ENCODE measurements at places on chromosomes 7 and 10.

DNA sequence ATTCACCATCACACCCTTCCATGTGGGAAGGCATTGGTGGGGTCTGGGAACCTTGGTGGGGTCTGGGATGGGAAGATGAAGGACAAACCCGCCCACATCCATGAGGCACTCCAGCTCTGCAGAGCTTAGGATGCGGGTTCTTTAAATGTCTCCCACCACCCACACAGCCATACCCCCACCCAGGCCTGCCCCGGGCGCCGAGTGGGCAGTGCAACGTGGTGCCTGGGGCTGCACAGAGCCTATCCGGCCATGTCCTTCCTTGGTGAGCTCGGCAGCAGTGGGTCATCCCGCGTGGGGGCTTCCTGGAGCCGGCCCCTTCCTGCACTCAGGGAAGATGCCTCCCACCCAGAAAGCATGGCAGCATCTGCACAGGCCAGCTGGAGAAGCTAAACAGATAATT is 163.5 kb upstream of the TCERG1L start:
- DNase-seq: no peak

DNA sequence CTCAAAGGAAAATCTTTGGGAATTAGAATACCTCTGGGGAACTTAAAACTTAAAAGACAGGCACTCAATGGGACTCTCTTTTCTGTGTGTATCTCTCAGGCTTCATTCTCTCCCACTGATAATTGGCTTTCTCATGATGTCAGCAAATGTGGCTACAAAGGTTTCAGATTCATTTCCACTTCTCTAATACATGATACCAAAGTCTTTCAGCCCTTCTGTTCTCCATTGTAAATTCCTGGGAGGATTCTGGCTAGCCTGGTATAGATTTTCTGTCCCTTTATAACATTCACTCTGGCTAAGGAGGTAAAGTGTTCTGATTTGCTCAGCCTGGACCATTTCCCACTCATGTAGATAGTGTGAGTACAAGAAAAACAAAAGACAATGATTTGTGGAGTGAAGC is 606.2 kb downstream of the PCDH15 start:
- no peak for DNase-seq

DNA sequence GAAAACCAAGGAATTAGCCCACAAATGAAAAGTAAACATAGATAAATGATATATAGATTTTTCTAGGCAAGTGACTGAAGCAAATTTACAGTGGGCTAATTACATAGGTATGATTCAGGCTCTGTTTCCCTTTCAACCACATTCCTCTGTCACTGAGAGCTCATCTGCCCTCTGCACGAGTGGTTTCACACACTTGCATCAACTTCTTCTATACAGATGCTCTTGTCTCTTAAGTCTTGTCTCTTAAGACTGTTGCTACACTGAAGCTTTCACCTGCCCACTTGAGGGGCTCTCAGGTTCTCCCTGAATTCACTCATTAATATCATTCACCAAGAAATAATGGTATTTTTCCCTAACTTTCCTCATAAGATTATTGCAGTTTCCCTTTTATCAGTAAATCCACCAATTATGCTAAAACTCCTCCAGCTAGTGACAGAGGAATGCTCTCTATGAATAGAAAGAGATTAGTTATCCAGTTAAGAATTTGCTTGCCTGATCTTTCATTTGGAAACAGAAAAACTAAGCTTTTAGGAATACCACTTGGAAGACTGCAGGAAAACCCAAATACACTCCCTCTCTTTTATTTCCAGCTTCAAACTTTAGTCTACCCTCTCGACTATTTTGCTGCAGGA is 95.7 kb downstream of the ELAPOR2 start:
- DNase-seq: no peak

DNA sequence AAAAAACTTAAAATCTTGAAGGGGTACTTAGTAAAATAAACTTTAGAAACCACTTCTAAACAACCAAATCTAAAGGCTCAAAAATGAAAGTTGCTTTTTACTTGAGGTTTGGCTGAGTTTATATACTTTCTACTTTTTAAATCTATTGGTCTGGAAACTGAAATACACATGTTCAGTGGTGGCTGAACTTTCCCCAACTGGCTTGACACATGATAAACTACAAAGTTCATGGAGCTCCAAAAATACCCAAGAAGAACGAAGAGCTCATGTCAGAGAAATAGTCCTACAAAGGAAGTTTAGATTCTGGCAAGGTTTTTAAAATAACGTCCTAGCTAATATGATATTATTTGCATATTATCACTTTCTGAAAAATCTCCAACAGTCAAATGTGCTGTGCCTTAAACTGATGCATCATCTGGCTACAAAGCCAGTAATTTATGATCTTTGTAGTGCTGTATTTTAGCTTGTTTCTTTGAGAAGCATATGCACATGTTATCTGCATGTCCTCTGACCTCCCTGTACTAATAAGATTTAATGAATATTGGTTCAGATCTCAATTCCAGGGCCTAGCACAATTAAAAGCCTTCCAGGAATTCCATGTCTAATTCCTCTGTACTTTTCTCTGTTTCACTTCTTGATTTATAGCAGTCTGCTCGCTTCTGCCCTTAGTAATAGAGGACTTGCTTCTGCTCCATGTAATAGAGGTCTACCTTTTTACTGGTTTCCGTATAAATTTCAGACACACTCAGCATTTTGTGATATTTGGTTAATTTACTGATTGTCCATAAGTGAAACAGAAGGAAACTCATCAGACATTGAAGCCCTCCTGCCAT is 28.2 kb downstream of the SEMA3C start:
- DNase-seq: peak; percentile 63

GRCh38 chr10:104321725-104322415 is 16.4 kb downstream of the ITPRIP start:
- no peak for DNase-seq

- no peak for DNase-seq
Measured at GRCh38 chr10:118913825-118914224, 115.7 kb upstream of the NANOS1 start.
